Kidney (tissue), 22 donors: ENCODE measurements at places on chromosomes 16 and 17. TPM values are rescaled to one million over a fixed set of nuclear protein-coding genes. Genes with fewer than 3 reads are reported as not detected.

- peaks cover 5% of the 10 kb centered on the region for H3K4me1 ChIP-seq
- peak overlapping the region; percentile 85 for H3K27ac ChIP-seq
- no peak for DNase-seq
- H3K27me3 ChIP-seq, result no peaks in the 10 kb centered on the region
- no peaks in the 10 kb centered on the region for H3K36me3 ChIP-seq
These were observed 26.8 kb upstream of the ZNF629 start for GRCh38 chr16:30813821-30814189.

GRCh38 chr16:53503991-53504663 is 1.1 kb upstream of the AKTIP start:
- peaks cover 10% of the 10 kb centered on the region for H3K4me1 ChIP-seq
- peak; percentile 78 for DNase-seq
- no peaks in the 10 kb centered on the region for H3K27me3 ChIP-seq
- H3K4me3 ChIP-seq, result peak overlapping the region; percentile 41

DNA sequence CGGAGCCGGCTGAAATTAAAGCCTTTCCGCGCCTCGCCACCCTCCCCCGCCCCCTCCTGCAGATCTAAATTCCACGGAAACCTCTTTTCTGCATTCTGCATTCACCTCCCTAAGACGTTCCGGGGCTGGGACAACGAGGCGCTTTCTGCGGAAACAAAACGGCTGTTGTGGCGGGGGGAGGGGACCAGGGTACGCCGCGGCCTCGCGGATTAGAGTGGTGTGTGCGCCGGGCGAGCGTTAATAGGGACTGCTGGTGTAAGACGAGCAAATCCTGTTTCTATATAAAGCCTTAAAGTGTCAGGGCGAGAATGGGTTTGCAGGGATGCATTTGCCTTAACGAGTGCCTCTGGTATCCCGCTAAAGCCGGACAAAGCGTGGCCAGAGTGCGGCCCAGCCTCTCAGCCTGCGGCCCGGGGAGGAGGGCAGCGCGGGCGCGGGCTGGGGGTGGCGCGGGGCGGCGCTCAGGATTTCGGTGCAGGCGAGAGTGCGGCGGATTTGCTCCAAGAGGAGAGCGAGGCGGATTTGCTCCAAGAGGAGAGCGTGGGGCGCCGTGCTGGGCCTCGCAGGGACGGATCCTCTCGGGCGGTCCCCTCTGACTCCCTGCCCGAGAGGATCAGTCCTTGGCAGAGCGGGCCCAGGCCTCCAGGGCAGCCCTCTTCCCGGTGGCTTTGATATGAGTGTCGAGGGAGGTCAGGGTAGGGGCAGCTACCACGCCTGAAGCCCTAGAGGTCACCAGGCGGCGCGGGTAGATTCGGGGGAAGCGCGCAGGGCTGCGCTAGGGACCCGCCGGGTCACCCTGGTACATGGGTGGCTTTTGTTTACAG is 5.1 kb downstream of the BAHCC1 start:
- H3K27ac ChIP-seq, result peak overlapping the region; percentile 80
- H3K27me3 ChIP-seq, result no peaks in the 10 kb centered on the region
- H3K36me3 ChIP-seq, result no peaks in the 10 kb centered on the region
- no peaks in the 10 kb centered on the region for H3K4me1 ChIP-seq
- peak; percentile 73 for DNase-seq

The SPATA22 gene
- 0.31 TPM for total RNA-seq

The CPHXL2 gene
- total RNA-seq, result not detected

DNA sequence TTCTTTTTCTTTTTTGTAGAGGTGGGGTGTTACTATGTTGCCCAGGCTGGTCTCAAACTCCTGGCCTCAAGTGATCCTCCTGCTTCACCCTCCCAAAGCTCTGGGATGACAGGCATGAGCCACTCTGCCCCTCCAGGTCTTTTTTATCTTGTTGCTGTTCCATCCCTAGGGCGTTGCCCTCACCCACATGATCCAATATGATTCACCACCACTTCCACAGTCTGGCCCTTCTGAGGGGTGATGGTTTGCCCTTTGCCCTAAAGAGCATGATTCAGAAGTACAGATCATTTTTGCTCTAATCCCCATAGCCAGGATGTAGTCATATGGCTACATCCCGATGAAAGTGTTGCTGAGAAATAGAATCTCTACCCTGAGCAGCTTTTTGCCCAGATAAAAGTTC is 18.8 kb downstream of the STX4 start:
- DNase-seq, result no peak
- H3K27me3 ChIP-seq, result no peaks in the 10 kb centered on the region
- H3K4me3 ChIP-seq, result no peak overlapping the region

- H3K27ac ChIP-seq, result no peak overlapping the region
- peaks cover 7% of the 10 kb centered on the region for H3K4me1 ChIP-seq
- DNase-seq, result no peak
These were observed 25.6 kb downstream of the GOSR2 start for GRCh38 chr17:46948544-46948943.

- DNase-seq, result no peak
- no peak overlapping the region for H3K27ac ChIP-seq
- no peaks in the 10 kb centered on the region for H3K4me1 ChIP-seq
- no peak overlapping the region for H3K4me3 ChIP-seq
These were observed 1.3 kb downstream of the RAB37 start for GRCh38 chr17:74738051-74738996.

- peaks cover 7% of the 10 kb centered on the region for H3K27me3 ChIP-seq
- H3K36me3 ChIP-seq, result no peaks in the 10 kb centered on the region
- H3K27ac ChIP-seq, result no peak overlapping the region
These were observed 4.1 kb downstream of the ST6GALNAC2 start for GRCh38 chr17:76581515-76581914.

GRCh38 chr16:50989047-50989446 is 162.0 kb downstream of the SALL1 start:
- no peak overlapping the region for H3K4me3 ChIP-seq
- DNase-seq, result no peak
- H3K4me1 ChIP-seq, result no peaks in the 10 kb centered on the region
- H3K36me3 ChIP-seq, result no peaks in the 10 kb centered on the region
- no peaks in the 10 kb centered on the region for H3K27me3 ChIP-seq

GRCh38 chr16:16925432-16925831 is 545.3 kb downstream of the XYLT1 start:
- H3K4me3 ChIP-seq, result no peak overlapping the region
- DNase-seq, result no peak
- no peaks in the 10 kb centered on the region for H3K27me3 ChIP-seq
- H3K4me1 ChIP-seq, result no peaks in the 10 kb centered on the region
- H3K36me3 ChIP-seq, result no peaks in the 10 kb centered on the region

GRCh38 chr17:17963066-17963465 is 9.1 kb downstream of the TOM1L2 start:
- no peak overlapping the region for H3K27ac ChIP-seq
- H3K4me3 ChIP-seq, result no peak overlapping the region
- H3K27me3 ChIP-seq, result no peaks in the 10 kb centered on the region
- DNase-seq, result no peak
- no peaks in the 10 kb centered on the region for H3K36me3 ChIP-seq

- H3K36me3 ChIP-seq, result no peaks in the 10 kb centered on the region
- DNase-seq, result no peak
- no peak overlapping the region for H3K27ac ChIP-seq
- no peaks in the 10 kb centered on the region for H3K27me3 ChIP-seq
These were observed 184.6 kb upstream of the WSB1 start for GRCh38 chr17:27109346-27109745.

- no peak overlapping the region for H3K4me3 ChIP-seq
- peaks cover 2% of the 10 kb centered on the region for H3K4me1 ChIP-seq
- H3K36me3 ChIP-seq, result peaks cover 78% of the 10 kb centered on the region
- no peak overlapping the region for H3K27ac ChIP-seq
- no peaks in the 10 kb centered on the region for H3K27me3 ChIP-seq
- DNase-seq, result peak; percentile 77
These were observed 7.6 kb downstream of the PER1 start for GRCh38 chr17:8144401-8145231.

GRCh38 chr17:79981661-79982101 is 54.0 kb downstream of the TBC1D16 start:
- no peak overlapping the region for H3K4me3 ChIP-seq
- H3K27me3 ChIP-seq, result no peaks in the 10 kb centered on the region
- DNase-seq, result no peak

DNA sequence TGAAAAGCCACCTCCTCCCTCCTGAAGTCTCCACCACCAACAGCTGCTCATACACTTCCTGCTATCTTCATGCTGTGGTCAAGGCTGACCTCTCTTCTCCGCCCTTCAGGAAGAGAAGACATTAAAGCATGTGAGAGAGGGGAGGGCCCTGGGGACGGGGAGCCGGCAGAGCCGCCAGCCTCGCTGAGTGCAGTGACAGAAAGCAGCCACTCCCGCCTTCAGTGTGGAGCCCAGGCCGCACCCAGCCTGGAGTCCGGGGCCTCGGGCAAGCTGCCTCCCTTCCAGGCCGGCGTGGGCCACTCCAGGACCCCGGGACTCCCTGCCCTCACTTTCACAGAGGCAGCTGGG is 94.7 kb upstream of the TNRC6C start:
- H3K27me3 ChIP-seq, result no peaks in the 10 kb centered on the region
- H3K27ac ChIP-seq, result no peak overlapping the region
- no peaks in the 10 kb centered on the region for H3K36me3 ChIP-seq
- no peaks in the 10 kb centered on the region for H3K4me1 ChIP-seq

- no peak overlapping the region for H3K4me3 ChIP-seq
- no peak for DNase-seq
- no peaks in the 10 kb centered on the region for H3K36me3 ChIP-seq
- H3K27me3 ChIP-seq, result no peaks in the 10 kb centered on the region
- no peaks in the 10 kb centered on the region for H3K4me1 ChIP-seq
These were observed 109.6 kb downstream of the CNTNAP4 start for GRCh38 chr16:76386784-76387183.

The STX8 gene
- 67.2 TPM for total RNA-seq

DNA sequence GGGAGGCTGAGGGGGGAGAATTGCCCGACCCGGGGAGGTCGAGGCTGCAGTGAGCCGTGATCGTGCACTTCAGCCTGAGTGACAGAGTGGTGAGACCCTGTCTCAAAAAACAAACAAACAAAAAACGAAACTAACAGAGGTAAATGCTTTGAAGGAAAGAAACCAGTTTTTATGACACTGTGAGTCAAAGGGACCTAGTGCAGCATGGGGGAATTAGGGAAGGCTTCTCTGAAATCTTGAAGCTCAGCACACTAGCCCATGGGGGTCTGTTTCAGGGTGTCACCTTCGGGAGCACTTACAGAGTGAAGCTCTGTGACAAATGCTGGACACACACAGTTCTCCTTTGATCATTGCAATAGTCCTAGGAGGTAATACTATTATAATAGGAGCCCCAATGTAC is 16.6 kb downstream of the ITPRIPL2 start:
- no peaks in the 10 kb centered on the region for H3K27me3 ChIP-seq
- no peak for DNase-seq
- H3K4me3 ChIP-seq, result no peak overlapping the region
- no peaks in the 10 kb centered on the region for H3K36me3 ChIP-seq
- peak overlapping the region; percentile 90 for H3K27ac ChIP-seq
- H3K4me1 ChIP-seq, result peaks cover 4% of the 10 kb centered on the region

The ASPSCR1 gene
- 35.2 TPM for total RNA-seq

The KRTAP2-1 gene
- total RNA-seq, result not detected

- H3K4me3 ChIP-seq, result no peak overlapping the region
- no peak for DNase-seq
- H3K27me3 ChIP-seq, result no peaks in the 10 kb centered on the region
- peaks cover 10% of the 10 kb centered on the region for H3K36me3 ChIP-seq
- no peak overlapping the region for H3K27ac ChIP-seq
These were observed 42.0 kb upstream of the KCNJ2 start for GRCh38 chr17:70127221-70127873.

- peak; percentile 89 for DNase-seq
- no peak overlapping the region for H3K4me3 ChIP-seq
- no peaks in the 10 kb centered on the region for H3K36me3 ChIP-seq
- H3K27ac ChIP-seq, result no peak overlapping the region
These were observed 393.9 kb upstream of the SALL1 start for GRCh38 chr16:51544851-51545467.

- H3K4me3 ChIP-seq, result no peak overlapping the region
- no peaks in the 10 kb centered on the region for H3K4me1 ChIP-seq
- no peak overlapping the region for H3K27ac ChIP-seq
- no peak for DNase-seq
- no peaks in the 10 kb centered on the region for H3K36me3 ChIP-seq
These were observed 29.8 kb upstream of the SPPL2C start for GRCh38 chr17:45814622-45815606.

The ATP6V0D1 gene
- 100 TPM for total RNA-seq

DNA sequence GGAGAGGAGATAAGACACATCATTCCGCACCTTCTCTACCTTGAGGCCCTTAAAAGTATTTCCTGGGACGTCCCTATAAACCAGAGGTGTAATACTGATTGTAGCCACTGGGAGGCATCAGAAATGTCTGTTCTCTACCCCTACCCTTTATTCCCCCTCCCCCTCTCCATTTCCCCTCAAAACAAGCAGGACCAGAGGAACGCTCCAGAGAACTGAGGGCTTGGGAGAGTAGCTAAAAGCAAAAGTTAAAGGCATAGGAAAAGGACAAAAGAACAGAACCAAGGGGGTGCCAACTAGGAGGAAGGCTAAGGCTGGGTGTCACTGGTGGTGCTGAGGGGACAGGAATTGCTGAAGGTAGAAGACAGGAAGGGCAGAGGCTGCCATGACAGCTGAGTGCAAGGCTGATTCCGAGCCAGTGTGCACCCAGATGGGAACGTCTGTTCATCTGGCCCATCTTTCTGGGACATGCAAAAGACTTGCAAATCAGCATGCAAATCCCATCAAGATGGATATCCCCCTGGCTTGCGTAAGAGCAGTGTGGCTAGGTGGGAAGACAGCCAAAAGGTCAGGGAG is 6.7 kb downstream of the CAMTA2 start:
- peaks cover 5% of the 10 kb centered on the region for H3K4me1 ChIP-seq
- H3K27me3 ChIP-seq, result no peaks in the 10 kb centered on the region
- no peak overlapping the region for H3K27ac ChIP-seq

GRCh38 chr17:57377094-57377493 is 120.8 kb downstream of the MSI2 start:
- no peaks in the 10 kb centered on the region for H3K27me3 ChIP-seq
- DNase-seq, result no peak
- no peaks in the 10 kb centered on the region for H3K36me3 ChIP-seq
- H3K4me1 ChIP-seq, result no peaks in the 10 kb centered on the region

DNA sequence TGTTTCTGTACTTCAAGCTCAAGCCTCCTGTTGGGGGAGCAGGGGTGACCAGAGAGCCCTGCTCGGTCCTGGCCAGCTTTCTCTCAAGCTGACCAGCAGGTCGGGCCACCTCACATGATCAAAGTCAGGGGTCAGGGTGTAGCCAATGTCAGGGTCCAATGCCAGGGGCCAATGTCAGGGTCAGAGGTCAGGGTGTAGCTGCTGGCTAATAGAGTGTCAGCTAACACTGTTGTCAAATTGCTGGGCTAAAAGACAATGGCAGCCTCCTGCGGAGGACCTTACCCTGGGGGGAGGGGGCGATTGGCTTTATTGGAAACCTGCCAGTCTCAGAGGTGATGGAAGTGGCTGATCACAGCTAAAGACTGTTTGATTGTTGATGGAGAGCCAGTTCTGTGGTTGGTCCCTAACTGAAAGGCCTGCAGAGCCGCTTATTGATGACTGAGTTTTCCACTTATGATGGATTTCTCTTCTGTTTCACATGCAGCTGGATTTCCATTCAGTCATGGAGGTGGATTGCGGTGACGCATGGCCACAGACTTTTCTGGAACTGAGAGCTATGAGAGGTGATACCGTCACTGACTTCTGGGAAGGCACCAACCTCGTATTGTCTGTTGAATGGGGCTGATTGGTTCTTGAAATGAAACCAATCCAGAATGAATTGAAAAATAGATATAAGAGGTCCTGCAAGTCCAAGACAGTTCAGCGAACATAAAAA is 97.4 kb upstream of the ZFHX3 start:
- no peaks in the 10 kb centered on the region for H3K27me3 ChIP-seq
- H3K36me3 ChIP-seq, result no peaks in the 10 kb centered on the region
- no peaks in the 10 kb centered on the region for H3K4me1 ChIP-seq
- DNase-seq, result no peak
- no peak overlapping the region for H3K27ac ChIP-seq

GRCh38 chr16:61590577-61590976 is 445.7 kb downstream of the CDH8 start:
- H3K27ac ChIP-seq, result no peak overlapping the region
- H3K27me3 ChIP-seq, result no peaks in the 10 kb centered on the region
- DNase-seq, result no peak
- no peaks in the 10 kb centered on the region for H3K36me3 ChIP-seq
- H3K4me1 ChIP-seq, result no peaks in the 10 kb centered on the region
